ENCODE measurements at places on chromosomes 3 and 15. TPM values are rescaled to one million over a fixed set of nuclear protein-coding genes. Genes with fewer than 3 reads are reported as not detected.

The ZWILCH gene
- total RNA-seq, result 28.1 TPM

The CLRN1 gene
- not detected for total RNA-seq

GRCh38 chr15:22880068-22880980, 41.9 kb downstream of the NIPA2 start:
- DNase-seq, result no peak

GRCh38 chr15:66389859-66390381, 3.2 kb downstream of the MAP2K1 start:
- peak; percentile 12 for DNase-seq

- DNase-seq, result no peak
These were observed 273.4 kb downstream of the IGSF11 start for GRCh38 chr3:118761291-118761606.

Data from IMR-90 (cell line).